ENCODE measurements at places on chromosomes 11 and 22.

GRCh38 chr11:72578051-72578450 is 96.2 kb downstream of the PDE2A start:
- H3K4me3 ChIP-seq, result no peak overlapping the region
- H3K27me3 ChIP-seq, result no peaks in the 10 kb centered on the region
- DNase-seq, result no peak
- H3K36me3 ChIP-seq, result no peaks in the 10 kb centered on the region
- no peak overlapping the region for H3K27ac ChIP-seq

- H3K27me3 ChIP-seq, result no peaks in the 10 kb centered on the region
- DNase-seq, result no peak
- H3K4me1 ChIP-seq, result no peaks in the 10 kb centered on the region
- H3K4me3 ChIP-seq, result no peak overlapping the region
Measured at GRCh38 chr11:77250881-77251640, 50.4 kb downstream of the GDPD4 start.

GRCh38 chr11:111528557-111528956 is 12.0 kb upstream of the LAYN start:
- H3K4me1 ChIP-seq, result no peaks in the 10 kb centered on the region
- no peaks in the 10 kb centered on the region for H3K27me3 ChIP-seq
- DNase-seq, result no peak
- H3K36me3 ChIP-seq, result no peaks in the 10 kb centered on the region
- H3K4me3 ChIP-seq, result no peak overlapping the region

- no peaks in the 10 kb centered on the region for H3K36me3 ChIP-seq
- H3K4me1 ChIP-seq, result peaks cover 12% of the 10 kb centered on the region
- DNase-seq, result no peak
- no peak overlapping the region for H3K27ac ChIP-seq
Measured at GRCh38 chr11:565921-566509, 5.2 kb downstream of the RASSF7 start.

- DNase-seq, result peak; percentile 22
- H3K27me3 ChIP-seq, result no peaks in the 10 kb centered on the region
- H3K27ac ChIP-seq, result peak overlapping the region; percentile 30
- no peaks in the 10 kb centered on the region for H3K36me3 ChIP-seq
Measured at GRCh38 chr11:113721462-113722066, 15.5 kb upstream of the TMPRSS5 start.

DNA sequence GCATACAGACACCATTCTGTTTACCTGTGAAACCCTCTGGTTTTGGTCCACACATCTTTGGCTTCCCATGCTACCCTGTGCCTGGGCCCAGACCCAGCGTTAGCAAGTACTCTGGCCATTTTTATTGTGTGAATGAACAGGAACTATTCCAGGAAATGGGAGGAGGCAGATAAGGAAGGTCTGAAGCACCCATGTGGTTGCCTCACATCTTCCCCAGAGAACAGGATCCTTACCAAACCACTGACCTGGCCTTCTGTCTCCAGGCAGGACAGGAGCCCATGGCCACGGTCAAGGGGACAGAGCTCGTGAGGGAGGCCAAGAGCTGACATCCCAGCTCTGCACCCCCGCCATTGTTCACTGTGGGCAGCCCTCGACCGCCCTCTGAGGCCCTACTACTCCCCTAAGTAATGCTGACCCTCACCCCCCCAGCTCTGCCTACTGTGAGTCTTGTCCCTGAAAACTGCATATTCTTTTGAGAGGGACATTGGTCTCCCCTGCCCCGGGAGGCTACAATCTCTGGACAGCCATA is 97.7 kb upstream of the TP53I11 start:
- H3K4me3 ChIP-seq, result no peak overlapping the region
- peaks cover 24% of the 10 kb centered on the region for H3K4me1 ChIP-seq

DNA sequence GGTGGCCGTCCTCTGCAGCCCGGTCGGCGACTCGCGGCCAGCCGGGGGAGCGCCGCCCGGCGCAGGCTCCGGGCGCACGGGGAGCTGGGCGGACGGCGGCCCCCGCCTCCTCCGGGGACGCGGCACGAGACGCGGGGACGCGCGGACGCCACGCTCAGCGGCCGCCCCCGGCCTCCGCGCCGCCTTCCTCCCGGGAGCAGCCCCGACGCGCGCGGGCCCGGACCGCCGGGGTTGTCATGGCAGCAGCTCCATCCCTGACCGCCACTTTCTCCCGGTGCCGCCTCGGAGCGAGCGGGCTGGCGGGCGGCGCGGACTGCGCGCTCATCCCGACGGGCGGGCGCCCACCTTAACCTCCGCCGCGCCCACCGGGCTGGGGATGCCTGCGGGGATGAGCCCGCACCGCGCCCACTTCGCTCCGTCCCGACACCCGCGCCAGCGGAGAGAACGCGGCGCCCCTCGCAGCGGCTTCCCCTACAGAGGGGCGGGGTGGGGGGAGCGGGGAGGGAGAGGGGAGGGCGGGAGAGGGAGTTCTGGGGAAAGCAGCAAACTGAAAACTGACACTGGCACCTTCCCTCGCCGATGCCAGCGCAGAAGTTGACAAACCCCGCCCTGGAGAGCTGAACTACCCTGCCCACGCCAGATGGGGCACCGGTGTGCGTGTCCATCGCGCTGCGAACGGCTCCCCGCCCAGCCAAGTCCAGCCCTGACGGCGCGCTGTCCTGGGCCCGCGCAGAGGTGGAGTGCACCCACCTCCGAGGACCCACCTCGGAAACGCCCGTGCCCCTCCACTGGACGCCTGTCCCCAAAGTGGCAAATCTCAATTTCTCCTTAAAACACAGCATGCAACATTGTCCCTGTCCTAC is 588.4 kb downstream of the OPCML start:
- H3K27ac ChIP-seq, result no peak overlapping the region
- no peaks in the 10 kb centered on the region for H3K36me3 ChIP-seq
- peak overlapping the region; percentile 30 for H3K4me3 ChIP-seq
- DNase-seq, result no peak
- H3K4me1 ChIP-seq, result no peaks in the 10 kb centered on the region

DNA sequence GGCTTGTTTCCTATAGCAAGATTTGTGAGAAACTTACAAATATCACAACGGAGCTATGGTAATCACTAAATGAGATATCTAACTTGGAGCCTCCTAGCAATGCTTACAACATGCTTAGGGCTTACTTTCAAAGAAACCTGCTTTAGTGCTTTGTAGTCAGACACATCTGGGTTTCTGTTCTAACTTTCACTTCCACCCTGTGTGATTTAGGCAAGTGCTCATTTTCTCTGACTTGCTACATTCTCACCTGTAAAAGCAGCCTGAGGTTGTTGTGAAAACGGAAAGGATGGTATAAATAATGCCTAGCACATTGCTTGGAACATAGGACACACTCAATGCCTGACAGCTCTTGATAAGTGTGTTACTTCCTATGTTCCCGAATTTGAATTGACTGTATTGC is 45.6 kb downstream of the LRRC4C start:
- no peaks in the 10 kb centered on the region for H3K36me3 ChIP-seq
- DNase-seq, result no peak
- H3K27ac ChIP-seq, result no peak overlapping the region
- no peaks in the 10 kb centered on the region for H3K4me1 ChIP-seq
- no peaks in the 10 kb centered on the region for H3K27me3 ChIP-seq
- no peak overlapping the region for H3K4me3 ChIP-seq

DNA sequence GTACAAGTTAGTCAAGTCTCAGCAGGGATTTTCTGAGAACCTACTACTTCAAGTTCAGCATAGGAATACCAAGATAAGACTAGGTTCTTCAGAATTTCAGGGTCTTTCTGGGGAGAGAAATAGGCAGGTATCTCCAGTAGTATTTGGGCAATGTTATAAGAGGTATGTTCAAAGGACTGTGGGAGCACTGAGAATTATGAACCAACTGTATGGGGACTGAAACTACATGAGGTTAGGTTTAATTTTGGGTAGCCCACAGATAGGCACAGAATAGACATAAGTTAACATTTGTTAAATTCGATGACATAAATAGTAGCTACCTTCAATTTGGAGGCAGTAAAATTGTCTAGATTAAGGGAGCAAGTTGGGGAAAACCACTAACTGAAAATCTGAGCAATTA is 9.2 kb upstream of the GAB2 start:
- no peaks in the 10 kb centered on the region for H3K27me3 ChIP-seq
- no peak overlapping the region for H3K4me3 ChIP-seq
- no peaks in the 10 kb centered on the region for H3K4me1 ChIP-seq
- H3K36me3 ChIP-seq, result no peaks in the 10 kb centered on the region

DNA sequence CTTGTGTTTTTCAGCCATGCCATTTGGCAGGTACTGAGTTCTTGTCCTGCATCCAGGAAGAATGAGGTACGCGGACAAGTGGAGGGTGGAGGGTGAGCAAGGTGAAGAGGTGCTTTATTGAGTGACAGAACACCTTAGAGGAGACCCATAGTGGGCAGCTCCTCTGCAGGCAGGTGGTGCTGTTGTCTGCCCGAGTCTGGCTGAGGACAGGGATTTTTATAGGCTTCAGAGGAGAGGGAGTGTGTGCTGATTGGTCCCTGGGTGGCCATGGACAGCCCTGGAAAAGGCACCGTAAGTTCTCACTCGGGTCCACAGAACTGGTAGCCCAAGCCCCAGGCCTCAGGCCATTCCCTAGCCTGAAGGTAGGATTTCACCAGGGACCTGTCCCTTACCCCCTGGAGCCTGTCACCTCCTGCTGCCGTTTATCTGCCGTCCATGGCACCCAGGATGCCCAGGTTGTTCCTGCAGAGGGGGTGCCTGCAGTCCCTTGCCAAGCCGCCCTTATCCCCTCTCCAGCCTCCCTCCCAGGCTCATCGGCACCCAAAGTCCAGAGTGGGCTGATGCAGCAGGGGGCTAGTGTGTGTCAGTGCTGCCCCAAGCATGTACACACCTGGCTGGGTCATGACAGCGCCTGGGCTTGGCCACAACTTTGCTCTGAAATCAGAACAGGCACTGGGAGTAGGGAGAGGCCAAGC is 213.6 kb downstream of the LRRC4C start:
- DNase-seq, result peak; percentile 5
- H3K27me3 ChIP-seq, result no peaks in the 10 kb centered on the region
- H3K4me1 ChIP-seq, result no peaks in the 10 kb centered on the region
- no peaks in the 10 kb centered on the region for H3K36me3 ChIP-seq
- H3K4me3 ChIP-seq, result no peak overlapping the region

DNA sequence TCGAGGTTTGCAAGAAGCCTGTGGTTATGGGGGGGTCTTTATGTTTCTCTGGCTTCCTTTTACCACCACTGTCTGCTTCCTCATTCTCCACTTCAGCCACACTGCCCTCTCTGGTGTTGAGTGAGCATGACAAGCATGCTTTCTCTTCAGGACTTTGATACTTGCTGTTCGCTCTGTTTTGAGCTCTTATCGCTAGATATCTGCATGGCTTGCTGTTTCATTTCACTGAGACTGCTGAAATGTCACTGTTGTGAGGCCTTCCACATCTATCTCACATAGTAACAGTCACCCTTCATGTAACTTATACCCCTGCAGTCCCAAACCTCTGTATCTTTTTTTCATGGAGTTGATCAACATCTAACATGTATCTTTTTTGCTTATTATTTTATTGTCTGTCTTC is 59.8 kb downstream of the TMEM135 start:
- no peak for DNase-seq
- no peaks in the 10 kb centered on the region for H3K27me3 ChIP-seq
- no peaks in the 10 kb centered on the region for H3K36me3 ChIP-seq
- no peak overlapping the region for H3K27ac ChIP-seq
- H3K4me3 ChIP-seq, result no peak overlapping the region

DNA sequence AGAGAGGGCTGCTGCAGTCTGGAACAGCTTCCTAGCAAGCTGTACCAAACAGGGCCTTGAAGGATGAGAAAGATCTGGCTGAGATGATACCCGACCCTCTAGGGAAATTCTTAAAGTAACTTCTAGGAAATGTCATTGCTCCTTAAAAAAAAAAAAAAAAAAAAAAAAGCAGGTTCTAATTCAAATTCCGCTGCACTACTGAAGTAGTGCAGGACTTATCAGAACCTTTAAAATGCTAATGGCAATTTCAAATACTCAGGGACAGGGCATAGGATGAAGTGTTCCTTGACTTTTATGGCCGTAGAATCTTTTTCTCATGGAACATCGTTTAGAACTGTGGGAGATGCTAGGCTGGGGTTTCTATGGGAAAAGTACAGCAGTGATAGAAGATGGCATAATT is 13.1 kb downstream of the MIAT start:
- peaks cover 17% of the 10 kb centered on the region for H3K4me1 ChIP-seq
- DNase-seq, result no peak
- no peak overlapping the region for H3K4me3 ChIP-seq
- peaks cover 2% of the 10 kb centered on the region for H3K27me3 ChIP-seq
- H3K36me3 ChIP-seq, result no peaks in the 10 kb centered on the region
- no peak overlapping the region for H3K27ac ChIP-seq

DNA sequence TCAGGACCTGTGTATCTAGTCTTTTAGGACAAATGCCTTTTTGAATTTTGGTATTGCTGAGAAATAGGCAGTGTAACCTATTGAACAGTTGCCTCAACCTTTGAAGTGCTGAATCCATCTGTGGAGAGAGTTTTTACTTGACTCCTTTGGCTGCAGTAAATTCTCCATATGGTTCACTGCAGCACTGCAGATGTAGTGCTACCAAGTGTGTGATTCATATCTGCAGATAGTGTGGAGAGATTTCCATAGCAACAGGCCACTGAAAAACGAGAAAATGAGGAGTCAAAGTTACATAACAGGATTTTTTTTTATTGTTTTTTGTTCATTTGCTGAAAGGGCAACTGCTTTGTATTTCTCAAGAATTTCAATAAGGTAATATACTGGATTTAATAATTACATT is 356.1 kb downstream of the RAB38 start:
- no peak overlapping the region for H3K27ac ChIP-seq
- no peak for DNase-seq
- H3K4me1 ChIP-seq, result peaks cover 6% of the 10 kb centered on the region

DNA sequence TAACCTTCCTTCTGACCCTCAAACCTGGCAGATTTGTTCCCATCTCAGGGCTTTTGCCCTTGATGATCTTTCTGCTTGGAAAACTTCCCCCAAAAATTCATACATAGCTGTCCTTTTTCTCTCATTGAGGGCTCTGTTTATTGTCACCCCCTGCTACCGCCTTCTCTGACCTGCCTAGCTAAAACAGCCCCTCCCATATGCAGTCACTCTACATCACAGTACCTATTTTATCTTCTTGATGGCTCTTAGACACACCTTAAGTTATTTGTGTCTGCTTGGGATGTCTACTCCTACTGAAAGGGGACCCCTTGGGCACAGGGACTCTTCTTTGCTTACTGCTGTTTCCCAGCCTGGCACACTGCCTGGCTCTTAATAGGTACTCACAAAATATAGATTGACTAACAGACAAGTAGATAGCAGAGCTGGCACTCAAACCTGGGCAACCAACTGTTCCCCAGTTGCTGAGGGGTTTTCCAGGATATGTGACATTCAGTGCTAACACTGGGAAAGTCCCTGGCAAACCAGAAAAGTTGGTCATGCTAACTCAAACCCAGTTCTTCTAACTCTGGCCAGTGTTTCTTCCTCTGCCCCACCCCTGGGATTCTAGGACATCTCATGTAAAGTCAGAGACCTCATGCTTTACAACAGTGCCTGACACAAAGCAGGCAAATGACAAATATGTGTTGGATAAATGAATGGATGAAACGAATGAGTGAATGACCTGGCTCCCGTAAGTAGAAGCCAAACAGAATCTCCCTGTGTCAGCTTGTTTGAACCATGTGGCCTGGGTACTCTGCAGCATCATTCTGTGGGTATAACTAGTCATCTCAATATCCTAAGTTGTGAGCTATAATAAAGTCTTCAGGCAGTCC is 19.8 kb upstream of the FJX1 start:
- no peak overlapping the region for H3K27ac ChIP-seq
- no peaks in the 10 kb centered on the region for H3K4me1 ChIP-seq
- no peak for DNase-seq
- no peak overlapping the region for H3K4me3 ChIP-seq
- H3K27me3 ChIP-seq, result peaks cover 4% of the 10 kb centered on the region

All from psoas muscle (tissue), 8 donors.